Adrenal gland (tissue), 19 donors: ENCODE measurements at places on chromosomes 2 and 18. TPM values are rescaled to one million over a fixed set of nuclear protein-coding genes. Genes with fewer than 3 reads are reported as not detected.
A peak's percentile ranks its signal among the peaks of the same experiment; 100 is the strongest.

DNA sequence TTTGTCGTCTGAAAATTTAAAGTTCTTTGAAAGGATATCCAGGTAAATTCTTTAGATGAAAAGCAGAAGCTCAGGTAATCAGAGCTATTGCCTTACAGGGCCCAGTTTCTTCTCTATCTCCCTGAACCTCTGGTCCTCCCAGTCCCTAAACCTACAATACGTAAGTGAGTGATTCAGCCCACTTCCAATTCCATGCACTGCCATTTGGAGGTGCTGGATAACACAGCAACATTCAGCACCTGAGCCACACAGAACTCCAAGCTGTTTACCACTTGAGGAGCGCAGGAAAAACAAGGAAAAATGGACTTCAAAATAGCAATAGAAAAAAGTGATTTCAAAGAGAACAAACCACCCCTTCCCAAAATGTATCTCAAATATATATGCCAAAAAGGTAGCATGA, 105.0 kb upstream of the DNAJC10 start:
- no peaks in the 10 kb centered on the region for H3K4me1 ChIP-seq
- H3K27ac ChIP-seq: no peak overlapping the region
- no peaks in the 10 kb centered on the region for H3K36me3 ChIP-seq
- H3K27me3 ChIP-seq: no peaks in the 10 kb centered on the region
- DNase-seq: no peak
- no peak overlapping the region for H3K4me3 ChIP-seq

- no peak for DNase-seq
- no peak overlapping the region for H3K4me3 ChIP-seq
- H3K27me3 ChIP-seq: no peaks in the 10 kb centered on the region
- peaks cover 8% of the 10 kb centered on the region for H3K4me1 ChIP-seq
- H3K36me3 ChIP-seq: no peaks in the 10 kb centered on the region
Measured at GRCh38 chr2:25651782-25652455, 21.5 kb downstream of the DTNB start.

Gene TRAK2
- 17.6 TPM for polyA plus RNA-seq

DNA sequence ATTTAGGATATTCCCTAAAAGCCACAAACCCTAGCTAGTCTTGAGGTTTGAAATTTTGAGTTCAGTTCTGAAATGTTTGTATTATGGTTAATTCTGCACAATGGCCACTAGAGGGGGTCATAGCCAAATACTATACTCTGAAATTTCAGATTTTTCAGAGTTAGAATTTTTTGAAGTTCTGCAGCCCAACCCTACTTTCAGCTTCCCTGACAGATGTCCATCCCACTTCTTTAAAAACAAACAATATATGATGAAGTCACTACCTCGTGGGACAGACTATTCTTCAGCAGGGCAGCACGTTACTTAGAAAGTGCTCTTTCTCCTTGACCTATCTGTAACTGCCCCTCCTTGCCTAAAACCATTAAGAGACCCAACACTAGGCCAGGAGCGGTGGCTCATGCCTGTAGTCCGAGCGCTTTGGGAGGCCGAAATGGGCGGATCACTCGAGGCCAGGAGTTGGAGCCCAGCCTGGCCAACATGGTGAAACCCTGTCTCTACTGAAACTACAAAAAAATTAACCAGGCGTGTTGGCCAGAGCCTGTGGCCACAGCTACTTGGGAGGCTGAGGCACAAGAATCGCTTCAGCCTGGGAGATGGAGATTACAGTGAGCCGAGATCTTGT, 48.2 kb upstream of the PAPOLG start:
- H3K4me3 ChIP-seq: no peak overlapping the region
- no peak overlapping the region for H3K27ac ChIP-seq
- DNase-seq: no peak
- H3K36me3 ChIP-seq: no peaks in the 10 kb centered on the region
- no peaks in the 10 kb centered on the region for H3K27me3 ChIP-seq

Gene GNLY
- polyA plus RNA-seq: 0.82 TPM

- no peak overlapping the region for H3K4me3 ChIP-seq
- H3K4me1 ChIP-seq: no peaks in the 10 kb centered on the region
- H3K36me3 ChIP-seq: no peaks in the 10 kb centered on the region
- no peak for DNase-seq
Measured at GRCh38 chr2:199442173-199442572, 15.6 kb downstream of the SATB2 start.

Gene RAB10
- 31.8 TPM for polyA plus RNA-seq

GRCh38 chr18:72075040-72075439, 469.1 kb downstream of the CBLN2 start:
- DNase-seq: no peak
- H3K36me3 ChIP-seq: no peaks in the 10 kb centered on the region
- no peaks in the 10 kb centered on the region for H3K4me1 ChIP-seq

GRCh38 chr2:165877565-165878550, 75.7 kb downstream of the TTC21B start:
- H3K4me1 ChIP-seq: no peaks in the 10 kb centered on the region
- no peaks in the 10 kb centered on the region for H3K27me3 ChIP-seq
- DNase-seq: no peak
- no peak overlapping the region for H3K4me3 ChIP-seq

DNA sequence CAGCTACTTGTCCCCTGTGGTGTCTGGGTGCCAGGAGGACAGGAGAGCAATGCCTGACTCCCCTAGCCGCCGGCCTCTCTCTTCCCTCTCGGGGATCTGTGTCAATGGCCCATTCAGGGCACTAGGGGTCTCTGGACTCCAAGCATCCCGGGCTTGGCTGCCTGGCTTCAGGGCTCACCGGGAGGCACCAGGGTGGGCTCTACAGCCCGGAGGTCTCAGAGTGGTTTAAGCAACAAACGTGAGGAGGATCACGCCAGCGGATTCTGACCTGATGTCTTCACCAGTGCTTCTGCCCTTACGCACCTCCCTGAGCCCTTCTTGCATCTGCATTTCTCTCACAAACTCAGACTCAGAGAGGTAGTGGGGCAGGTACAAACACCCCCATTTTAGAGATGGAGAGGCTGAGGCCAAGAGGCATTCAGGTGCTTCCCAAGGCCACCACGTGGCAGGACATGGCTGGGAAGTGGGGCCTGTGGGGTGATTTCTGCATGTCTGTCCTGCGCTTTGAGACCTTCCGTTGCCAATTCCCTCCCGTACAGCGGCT, 243.0 kb downstream of the CELF4 start:
- H3K27ac ChIP-seq: no peak overlapping the region
- no peaks in the 10 kb centered on the region for H3K36me3 ChIP-seq
- DNase-seq: peak; percentile 48
- H3K27me3 ChIP-seq: no peaks in the 10 kb centered on the region

DNA sequence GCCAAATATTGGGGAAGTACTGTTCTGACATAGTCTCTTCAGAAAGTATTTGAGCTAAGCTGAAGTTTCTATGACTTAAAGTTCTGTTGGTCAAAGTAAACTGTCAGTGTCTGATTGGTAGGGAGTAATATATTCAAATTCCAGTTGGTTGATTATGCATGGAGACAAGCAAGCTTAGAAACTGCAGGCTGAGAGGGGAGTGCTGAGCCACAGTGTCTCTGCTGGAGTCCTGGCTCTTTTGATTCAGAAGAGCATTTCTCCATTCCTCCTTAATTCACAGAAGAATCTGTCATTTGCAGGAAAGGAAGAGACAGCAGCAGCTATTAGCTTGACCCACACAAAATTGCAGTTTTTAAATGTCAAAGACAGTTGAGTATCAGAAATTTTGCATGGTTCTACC, 201.4 kb upstream of the TMEM200C start:
- no peaks in the 10 kb centered on the region for H3K27me3 ChIP-seq
- H3K4me3 ChIP-seq: no peak overlapping the region
- no peaks in the 10 kb centered on the region for H3K4me1 ChIP-seq
- DNase-seq: no peak
- H3K36me3 ChIP-seq: no peaks in the 10 kb centered on the region

Gene REEP1
- 4.9 TPM for polyA plus RNA-seq

Gene TUBB6
- 26.6 TPM for polyA plus RNA-seq

- no peaks in the 10 kb centered on the region for H3K27me3 ChIP-seq
- H3K27ac ChIP-seq: no peak overlapping the region
- H3K4me1 ChIP-seq: no peaks in the 10 kb centered on the region
- DNase-seq: no peak
- H3K4me3 ChIP-seq: no peak overlapping the region
Measured at GRCh38 chr2:77028032-77028600, 494.1 kb downstream of the LRRTM4 start.

Gene SCYGR4
- not detected for polyA plus RNA-seq
